ENCODE measurements at places on chromosomes 7 and 10.

DNA sequence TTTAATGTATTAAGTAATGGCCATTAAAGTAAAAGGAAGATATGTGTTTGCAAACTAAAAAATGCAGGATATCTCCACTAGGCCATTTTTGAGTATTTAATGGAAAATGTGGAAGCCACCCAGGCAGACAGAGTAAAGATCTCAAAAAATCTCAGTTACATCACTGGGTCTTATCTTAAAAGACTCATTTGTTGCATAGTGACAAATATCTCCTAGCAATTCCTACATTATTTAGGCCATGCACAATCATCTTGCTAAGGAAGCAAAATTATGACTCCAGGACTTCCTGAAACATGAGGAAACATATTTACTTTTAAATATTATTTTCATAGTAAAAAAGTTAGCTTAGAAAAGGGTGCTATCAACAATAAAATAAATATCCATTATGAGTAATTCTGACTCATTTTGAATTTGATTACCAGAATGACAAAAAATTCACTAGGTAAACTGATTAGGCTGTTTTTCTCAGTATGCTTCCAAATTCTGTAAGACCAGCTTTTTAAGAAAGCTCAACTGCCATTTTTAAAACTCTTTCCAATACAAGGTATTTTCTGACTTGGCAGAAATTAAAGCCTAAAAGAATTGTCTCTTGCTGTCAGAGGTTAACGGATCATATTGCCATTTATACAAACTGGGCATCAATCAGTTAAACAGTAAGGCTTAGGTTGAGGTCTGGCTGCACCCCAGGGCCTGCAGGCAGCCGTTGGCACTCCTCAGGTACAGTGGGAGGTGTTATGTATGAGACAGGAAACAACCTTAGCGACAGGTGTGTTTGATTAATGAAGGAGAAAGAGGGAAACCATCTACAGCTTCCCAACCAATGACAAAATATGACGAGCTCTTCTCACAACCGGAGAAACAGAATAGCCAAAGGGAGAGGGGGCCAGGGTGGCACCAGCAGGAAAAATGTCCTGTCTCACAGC is 31.8 kb downstream of the PCLO start:
- DNase-seq = no peak

GRCh38 chr7:8228766-8229674 is 32.9 kb downstream of the ICA1 start:
- DNase-seq = no peak

DNA sequence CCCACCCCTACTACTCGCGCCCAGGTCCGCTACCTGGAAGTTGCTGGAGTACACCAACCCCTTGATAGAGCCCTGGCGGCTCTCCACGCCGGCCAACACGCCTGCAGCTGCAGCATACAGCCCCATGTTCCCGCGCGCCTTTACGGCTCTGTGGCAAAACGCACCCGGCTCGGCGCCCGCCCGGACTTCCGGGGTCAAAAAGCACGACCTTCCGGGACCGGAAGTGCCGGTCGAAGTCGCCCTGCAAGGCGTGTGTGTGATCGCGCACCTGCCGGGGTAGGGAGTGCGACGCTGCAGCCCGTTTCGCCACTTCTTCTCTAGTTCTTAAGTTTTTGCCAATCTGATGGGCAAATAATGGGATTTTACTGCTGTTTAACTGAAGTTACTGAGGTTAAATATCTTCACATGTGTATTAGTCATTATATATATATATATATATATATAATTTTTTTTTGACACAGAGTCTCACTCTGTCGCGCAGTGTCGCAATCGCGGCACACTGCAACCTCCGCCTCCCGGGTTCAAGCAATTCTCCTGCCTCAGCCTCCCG is at the start of gene NSUN5:
NSUN5 (minus strand) TSS at position 162 of the 550 bp plus-strand sequence; CDS start at position 126, 36 bp downstream.
- peak; percentile 88 for DNase-seq

- no peak for DNase-seq
Measured at GRCh38 chr10:123622381-123622780, 43.8 kb upstream of the GPR26 start.

DNA sequence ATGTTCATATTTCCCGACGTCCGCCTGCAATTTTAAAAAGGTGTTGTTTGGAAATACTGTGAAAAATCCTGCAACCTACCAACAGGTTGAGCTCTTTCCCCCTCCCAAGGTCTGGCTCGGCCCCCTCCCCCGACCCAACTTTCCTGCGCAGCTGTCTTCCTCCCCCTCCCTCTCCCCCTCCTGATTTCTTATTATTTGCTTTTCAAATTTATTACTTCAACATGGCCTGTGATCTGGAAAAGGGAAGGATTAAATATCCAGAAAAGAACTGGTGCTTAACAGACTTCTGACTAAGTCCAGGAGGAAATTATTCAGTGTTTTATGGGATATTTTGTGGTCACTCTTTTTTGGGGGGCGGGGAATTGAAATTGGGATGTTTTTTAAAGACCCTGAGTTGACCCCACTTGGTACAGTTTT is 2.4 kb downstream of the ARID5B start:
- no peak for DNase-seq

GRCh38 chr10:17428351-17429097 is 25.9 kb downstream of the ST8SIA6 start:
- DNase-seq = peak; percentile 69

GRCh38 chr7:1050956-1051690 is 6.8 kb downstream of the GPR146 start:
- DNase-seq = no peak

DNA sequence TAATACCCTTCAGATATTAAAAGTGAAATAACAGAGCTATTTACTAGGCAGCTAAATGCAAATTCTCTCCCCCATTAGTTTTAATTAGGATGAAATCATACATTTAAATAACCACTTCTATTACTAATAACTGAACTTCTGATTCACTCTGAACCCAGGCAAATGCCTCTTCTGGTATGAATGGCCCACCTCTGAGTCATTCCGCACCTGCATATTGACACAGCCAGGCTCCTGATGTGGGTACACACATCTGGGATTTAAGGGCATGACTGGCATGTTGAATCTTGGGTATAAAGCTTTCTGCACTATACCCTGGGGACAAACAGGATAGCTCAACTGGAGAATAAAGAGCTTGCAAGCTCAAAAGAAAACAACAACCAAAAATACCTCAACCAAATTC is 140.9 kb downstream of the AUTS2 start:
- DNase-seq = no peak

GRCh38 chr7:82015751-82016150 is 245.9 kb upstream of the HGF start:
- no peak for DNase-seq

- no peak for DNase-seq
Measured at GRCh38 chr10:88938938-88939337, 13.6 kb downstream of the ACTA2 start.

- no peak for DNase-seq
Measured at GRCh38 chr10:45581582-45582385, 90.8 kb downstream of the ZFAND4 start.

DNA sequence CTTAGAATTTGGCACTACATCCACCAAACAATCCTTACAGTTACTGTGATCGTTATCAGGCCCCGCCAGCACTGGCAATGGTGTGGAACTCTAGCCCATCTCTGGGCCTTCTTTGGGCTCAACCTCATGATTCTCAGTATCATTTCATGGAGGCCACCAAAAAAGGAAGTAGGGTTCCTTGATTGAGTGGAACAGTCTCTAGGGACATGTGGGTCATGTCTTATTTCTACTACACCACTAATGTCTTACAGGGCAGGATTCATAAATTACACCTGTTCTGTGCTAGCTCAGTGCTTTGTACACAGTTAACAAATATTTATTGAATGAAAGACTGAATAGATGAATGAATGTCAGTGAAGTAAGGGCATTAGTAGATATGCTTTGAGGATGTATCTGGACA is 53.9 kb downstream of the AP3M1 start:
- DNase-seq = no peak

DNA sequence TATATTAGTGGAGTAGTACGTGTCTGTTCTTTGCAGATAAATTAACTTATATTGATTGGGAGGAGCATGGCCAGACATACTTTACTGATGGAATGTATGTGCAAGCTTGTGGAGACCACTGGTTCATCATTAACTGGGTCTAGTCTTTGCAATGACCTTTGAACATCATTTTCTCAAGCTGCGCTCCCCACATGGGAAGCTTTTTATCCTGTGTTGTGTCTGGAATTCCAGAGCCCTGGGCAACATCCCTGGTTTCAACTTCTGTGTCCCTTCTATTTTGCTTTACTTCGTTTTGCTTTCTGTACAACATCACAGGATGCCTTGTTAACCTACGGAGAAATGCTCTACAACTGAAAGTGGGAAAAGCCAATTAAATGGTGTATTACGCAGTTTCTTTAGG is 38.3 kb downstream of the MACROH2A2 start:
- DNase-seq = no peak

GRCh38 chr7:154324196-154324595 is 272.0 kb downstream of the DPP6 start:
- DNase-seq = no peak

DNA sequence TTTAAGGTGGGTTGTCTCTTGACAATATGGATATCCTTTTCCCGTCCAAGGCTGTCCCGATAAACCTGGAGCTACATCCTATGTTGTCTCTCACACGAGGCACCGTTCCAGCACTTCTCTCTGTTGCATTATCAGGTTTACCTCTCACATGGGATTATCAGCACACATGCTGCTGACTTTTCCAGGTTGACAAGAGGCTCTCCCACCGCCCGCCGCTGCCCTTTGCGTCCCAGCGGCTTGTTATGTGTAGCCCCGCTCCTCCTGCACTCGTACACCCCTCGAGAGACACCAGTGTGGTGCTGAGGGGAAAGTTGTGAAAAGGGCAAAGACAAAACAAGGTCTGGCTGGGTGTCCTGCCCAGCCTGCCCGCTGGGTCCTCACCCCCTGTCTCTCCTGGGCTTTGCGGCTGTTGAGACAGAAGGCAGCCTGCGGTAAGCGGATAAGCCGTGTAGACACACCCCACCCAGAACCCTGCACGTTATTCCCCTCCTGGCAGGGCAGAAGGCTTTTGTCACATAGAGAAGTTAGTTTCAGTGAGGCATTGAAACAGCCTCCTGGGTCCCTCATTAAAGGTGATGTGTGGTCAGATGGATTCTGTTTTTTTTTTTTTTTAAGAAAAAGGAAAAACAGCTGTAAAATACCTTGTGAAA is 38.7 kb downstream of the UBE3C start:
- DNase-seq = no peak

DNA sequence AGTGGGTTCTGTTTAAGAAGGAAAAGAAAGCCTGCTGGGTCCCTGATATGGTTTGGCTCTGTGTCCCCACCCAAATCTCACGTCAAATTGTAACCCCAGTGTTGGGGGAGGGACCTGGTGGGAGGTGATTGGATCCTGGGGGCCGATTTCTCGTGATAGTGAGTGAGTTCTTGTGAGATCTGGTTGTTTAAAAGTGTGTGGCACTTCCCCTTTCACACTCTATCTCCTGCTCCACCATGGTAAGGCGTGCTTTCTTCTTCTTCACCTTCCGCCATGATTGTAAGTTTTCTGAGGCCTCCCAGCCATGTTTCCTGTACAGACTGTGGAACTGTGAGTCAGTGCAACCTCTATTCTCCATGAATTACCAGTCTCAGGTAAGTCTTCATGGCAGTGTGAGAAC is 42.6 kb downstream of the INPP5A start:
- no peak for DNase-seq

DNA sequence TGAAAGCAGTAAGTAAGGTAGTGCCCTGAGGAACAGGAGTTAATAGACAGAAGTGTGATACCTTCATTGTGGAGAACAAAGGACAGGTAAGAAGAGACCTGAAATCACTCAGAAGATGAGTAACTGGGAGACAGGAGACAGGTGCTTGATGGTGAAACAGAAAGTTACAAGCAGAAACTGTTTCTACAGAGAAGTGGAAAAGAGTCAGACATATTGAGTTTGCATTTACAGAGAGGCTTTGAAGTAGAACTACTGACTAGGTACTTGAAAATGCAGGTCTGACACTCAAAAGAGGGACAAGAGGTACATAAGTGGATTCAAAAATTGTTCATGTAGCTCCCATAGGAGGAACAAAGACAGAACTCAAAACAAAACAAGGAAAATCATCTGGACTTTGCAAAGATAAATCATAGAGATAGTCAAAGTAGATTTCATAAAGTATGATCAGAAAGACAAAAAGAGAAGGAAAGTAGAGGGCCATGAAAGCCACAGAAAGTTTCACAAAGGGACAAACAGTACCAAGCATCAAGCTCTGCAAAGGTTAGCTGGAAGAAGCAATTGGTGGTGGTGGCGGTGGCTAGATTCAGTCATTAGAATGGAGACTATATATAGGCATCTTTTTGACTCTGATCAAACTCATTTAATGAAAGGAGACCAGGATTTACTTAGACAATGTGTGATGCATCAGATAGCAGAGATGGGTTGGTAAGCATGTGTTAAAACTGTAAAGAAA is 198.4 kb downstream of the PCLO start:
- no peak for DNase-seq

GRCh38 chr7:150481186-150481920 is 30.9 kb downstream of the GIMAP8 start:
- DNase-seq = peak; percentile 60

GRCh38 chr7:150820148-150820547 is 19.6 kb downstream of the TMEM176A start:
- DNase-seq = no peak

DNA sequence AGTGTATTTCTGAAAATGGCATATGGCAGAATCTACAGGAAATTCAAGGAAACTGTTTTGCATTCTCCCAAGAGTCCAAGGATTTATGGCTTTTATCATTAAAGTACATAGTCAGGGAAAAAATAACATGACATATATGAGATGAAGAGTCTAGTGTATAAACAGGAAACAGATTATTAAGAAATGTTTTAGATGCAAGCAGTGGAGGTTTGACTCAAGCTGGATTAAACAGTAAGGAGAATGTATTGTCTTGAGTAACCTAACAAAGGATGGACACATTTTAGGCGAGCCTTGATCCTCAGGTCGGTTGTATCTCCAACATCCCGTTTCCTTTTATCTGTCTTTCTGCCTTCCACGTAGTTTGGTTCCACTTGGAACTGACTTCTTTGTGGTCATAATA is 17.9 kb downstream of the OR6B1 start:
- DNase-seq = no peak

- no peak for DNase-seq
Measured at GRCh38 chr10:133167693-133168616, 7.9 kb downstream of the KNDC1 start.

DNA sequence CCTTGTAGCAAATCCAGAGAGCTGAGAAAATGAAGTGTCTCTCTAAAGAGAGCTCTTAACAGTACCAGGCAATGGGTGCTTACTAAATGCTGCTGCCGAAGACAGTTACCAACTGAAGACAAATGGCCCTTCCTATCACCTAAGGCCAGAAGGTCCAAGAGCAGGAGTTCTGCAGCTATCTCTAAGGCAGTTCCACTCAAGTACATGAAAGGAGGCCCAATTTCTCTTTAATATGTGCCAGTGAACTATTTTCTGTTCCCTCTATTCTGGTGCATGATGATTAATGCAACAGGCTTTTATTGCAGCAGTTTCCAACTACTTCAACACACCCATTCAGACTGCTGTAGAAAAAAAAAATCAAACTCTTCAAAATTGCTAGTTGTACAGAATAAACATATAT is 122.5 kb downstream of the SLC25A13 start:
- no peak for DNase-seq

DNA sequence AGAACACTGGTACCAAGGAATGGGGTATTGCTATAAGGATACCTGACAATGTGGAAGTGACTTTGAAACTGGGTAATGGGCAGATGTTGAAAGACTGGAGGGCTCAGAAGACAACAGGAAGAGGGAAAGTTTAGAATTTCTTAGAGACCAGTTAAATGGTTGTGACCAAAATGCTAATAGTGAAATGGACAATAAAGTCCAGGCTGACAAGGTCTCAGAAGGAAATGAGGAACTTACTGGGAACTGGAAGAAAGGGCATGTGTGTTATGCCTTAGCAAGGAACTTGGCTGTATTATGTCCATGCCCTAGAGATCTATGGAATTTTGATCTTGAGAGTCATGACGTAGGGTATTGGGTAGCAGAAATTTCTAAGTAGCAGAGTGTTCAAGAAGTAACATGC is 38.0 kb downstream of the FAM149B1 start:
- no peak for DNase-seq
